ENCODE measurements at places on chromosomes 4 and X.
A peak's percentile ranks its signal among the peaks of the same experiment; 100 is the strongest.

GRCh38 chrX:138704101-138704500, 7.4 kb downstream of the FGF13 start:
- DNase-seq: no peak

DNA sequence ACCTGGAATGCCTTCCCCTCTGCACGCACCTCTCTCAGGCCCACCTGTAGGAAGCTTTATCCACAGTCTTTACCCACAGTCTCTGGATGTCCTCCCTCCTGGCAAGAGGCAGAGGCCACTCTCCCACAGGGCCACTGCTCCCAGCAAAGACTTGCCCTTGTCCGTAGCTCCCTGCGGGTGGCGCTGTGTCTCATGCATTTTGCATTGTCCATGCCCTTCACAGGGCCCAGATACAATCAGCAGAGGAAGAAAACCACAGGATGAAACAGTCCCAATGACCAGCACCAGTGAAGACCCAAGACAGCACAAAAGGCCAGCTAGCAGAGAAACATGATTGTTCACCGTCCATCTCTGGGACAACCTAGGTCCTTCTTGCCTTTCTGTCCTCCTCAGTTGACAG, 2.1 kb upstream of the NSG1 start:
- no peak for DNase-seq

GRCh38 chr4:40763228-40763716, 13.5 kb downstream of the NSUN7 start:
- no peak for DNase-seq

DNA sequence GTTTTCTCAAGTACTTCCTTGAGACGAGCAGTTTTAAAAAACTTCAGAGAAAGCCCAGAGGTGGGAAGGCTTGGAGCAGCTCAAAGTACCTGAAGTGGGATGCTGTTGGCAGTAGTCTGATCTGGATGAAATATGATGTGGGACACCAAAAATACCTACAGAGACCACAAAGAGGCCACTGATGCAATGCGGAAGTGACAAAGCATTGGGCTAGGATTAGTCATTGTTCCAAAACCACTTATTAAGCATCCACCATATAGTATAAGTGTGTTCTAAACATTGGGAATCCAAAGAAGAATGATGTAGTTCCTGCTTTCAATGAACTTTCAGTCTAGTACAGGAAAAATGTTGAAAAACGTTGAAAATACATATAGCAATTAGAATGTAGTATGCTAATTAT, 386.1 kb upstream of the CNKSR2 start:
- DNase-seq: no peak

- DNase-seq: no peak
Observed at GRCh38 chr4:147780137-147780777, 48.4 kb downstream of the ARHGAP10 start.

DNA sequence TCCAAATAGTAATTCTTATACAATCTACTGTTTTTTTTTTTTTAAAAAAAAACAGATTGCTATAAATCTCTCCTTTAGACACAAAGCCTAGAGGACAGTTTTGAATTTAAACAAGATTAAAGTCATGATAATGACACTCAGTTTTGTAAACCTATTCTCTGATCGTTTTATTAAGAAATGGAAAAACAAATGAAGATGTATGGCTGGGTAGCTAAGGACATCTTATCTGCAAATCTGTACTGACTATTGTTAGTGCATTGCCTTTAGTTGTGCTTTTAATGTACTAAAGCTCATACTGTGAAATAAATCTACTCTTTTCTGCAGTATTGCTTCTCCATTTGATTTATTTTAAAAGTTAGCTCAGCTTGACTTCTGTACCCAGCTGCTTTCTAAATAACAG, 155.0 kb downstream of the UNC5C start:
- no peak for DNase-seq

DNA sequence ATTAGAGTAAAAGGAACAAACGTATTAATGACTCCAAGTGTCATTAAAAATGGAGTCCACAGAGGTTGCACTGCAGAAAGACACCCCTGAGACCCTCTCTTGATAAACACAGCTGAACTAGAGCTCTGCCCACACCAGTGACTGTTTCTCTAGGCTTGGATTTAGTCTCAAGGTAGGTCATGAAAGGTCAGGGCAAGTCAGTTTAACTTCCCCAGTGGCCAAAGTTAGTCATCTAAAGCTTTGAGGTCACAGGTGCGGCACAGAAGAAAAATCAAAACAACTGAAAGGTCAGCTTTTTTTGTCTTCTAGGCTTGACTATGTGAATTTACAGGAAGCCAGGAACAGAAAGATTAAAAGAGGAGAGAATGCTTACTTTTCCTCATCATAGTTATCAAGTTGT, 749.6 kb downstream of the RAB28 start:
- no peak for DNase-seq

DNA sequence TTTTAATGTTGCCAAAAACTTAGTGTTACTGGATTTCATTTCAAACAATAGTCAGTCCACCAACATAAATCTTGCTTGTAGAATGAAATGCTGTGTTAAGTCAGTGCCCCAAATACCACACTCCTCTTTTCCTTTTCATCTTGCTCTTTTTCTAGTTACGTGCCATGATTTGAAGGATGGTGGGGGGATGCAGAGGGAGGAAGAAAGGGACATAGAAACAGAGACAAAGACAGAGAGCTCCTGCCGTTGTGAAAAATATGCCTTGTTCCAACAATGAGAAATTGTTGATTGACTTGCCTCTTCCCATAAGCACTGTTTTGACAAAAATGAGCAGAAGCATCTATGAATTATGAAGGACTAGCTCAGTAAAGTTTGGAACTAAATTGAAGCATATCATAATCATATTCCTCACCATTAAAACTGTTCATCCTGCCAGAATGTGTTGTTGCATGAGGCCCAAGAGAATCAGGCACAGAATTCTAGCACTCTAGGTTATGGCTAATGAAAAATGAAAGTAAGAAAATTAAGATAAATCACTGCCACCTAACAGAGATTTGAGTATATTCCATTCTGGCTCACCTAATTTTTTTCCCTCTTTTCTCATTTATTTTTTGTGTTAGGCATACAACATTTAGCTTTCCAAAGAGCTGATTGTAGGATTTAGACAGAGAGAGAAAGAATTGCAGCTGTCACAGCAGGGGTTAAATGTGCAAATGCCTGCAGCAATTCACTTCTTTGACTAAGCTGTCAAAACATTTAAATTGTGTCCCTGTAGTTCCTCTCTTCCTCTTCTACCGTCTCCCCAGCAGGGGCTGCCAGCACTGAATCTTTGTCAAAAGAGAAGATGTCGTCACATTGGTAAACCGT, 111.6 kb upstream of the PTPN13 start:
- peak; percentile 59 for DNase-seq

GRCh38 chr4:139501527-139501926, 47.6 kb downstream of the RAB33B start:
- no peak for DNase-seq

DNA sequence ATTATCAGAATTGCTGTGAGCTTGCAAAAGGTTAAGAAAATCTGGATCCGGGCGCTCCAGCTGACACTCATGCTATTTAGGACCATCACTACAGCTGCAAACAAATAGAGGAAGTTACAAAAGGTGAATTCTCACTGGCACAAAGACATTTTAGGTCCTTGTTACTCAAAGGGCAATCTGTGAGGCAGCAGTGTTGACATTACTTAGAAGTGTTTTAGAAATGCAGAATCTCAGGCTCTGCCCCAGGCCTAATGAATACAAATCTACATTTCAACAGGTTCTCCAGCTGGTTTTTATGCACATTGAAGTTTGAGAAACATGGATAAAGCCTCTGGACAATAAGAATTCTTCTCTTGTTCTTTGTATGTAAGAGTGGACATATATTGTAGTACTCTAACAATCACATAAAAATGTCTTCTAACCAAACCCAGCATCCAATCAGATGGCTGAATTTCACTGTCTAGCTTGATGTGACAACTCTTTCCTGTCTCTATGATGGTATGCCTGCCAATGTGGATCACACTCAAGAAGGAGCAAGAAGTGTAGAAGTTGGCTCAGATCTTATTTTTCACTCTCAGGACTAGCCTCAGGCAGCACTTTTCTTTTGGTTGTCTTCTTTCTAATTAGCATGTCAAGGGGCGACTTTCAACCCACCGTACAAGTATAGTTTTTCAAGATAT, 18.8 kb downstream of the SLC7A11 start:
- no peak for DNase-seq

- DNase-seq: no peak
Observed at GRCh38 chr4:60726779-60727178, 473.3 kb upstream of the ADGRL3 start.

DNA sequence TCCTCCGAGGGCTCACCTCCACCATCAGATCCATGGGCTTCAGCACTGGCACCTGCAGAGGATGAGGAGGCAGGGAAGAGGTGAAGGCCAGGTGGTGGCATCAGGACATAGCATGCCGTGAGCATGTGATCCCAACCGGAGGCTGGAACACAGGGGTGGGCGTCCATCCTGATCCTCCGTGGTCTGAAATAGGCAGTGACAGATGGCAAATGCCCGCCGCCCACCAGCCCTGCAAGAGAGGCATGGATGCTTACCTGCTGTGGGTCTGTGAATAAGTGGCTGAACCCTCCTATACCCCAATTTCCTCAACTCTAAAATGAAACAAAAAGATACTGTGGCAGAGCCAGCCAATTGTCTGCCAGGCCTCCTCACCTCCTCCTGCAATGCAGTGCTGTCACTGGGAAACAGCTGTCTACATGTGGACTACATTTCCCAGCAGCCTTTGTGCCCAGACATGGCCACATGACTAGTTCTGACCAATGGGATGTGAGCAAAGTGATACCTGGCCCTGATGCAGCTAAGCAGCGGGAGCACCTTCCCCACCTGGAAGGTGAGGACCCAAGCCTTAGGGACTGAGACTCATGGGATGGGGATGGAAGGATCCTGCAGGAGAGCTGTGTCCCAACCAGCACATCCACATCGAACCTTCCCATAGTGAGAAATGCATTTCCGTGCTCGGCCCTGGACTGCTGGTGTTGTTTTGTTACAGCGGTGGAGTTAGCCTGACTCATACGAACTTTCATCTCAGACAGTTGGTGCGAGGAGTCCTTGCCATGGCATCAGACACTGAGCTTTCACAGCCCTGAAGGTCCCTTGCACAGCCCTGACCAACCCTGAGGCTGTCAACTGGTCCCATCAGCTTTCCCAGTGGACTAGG, 99.5 kb downstream of the PPP2R2C start:
- peak; percentile 20 for DNase-seq

- no peak for DNase-seq
Observed at GRCh38 chrX:105753411-105753810, 68.9 kb upstream of the NRK start.

DNA sequence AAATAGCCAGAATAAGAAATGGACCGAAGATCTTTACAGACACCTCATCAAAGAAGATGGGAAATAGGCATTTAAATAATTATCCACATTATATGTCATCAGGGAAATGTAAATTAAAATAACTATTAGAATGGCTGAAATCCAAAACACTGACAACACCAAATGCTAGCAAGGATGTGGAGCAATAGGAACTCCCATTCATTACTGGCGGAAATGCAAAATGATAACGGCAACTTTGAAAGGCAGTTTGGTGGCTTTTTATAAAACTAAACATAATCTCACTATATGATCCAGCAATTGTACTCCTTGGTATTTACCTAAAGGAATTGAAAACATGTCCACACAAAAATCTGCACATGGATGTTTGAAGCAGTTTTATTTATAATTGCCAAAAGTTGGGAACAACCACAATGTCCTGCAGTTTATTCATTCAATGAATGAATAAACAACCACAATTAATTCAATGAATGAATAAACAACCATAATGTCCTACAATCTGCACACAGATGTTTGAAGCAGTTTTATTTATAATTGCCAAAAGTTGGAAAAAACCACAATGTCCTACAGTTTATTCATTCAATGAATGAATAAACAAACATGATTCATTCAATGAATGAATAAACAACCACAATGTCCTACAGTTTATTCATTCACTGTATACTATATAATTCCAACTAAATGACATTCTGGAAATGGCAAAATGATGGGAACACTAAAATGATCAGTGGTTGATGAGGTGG, 117.6 kb upstream of the PCDH18 start:
- DNase-seq: no peak

DNA sequence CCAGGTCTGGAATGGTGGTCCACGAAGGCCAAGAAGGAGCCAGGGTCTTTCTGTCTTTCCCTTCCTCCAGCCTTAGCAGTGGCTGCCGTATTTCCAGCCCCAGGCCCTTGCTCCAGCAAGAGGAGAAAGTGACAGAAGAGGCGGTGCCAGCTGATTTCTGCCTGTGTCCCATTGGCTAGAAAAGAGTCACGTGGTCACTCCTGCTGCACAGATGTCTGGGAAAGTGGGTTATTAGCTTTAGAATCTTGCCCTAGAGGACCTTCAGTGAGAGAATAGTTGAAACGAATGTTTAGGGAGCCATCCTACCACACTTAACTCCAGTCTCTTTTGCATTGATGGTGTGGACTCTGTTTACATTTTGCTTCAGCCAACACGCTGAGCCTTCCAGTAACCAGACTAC, 99.3 kb upstream of the BCOR start:
- no peak for DNase-seq

GRCh38 chr4:31272331-31273061, 552.3 kb downstream of the PCDH7 start:
- DNase-seq: no peak

DNA sequence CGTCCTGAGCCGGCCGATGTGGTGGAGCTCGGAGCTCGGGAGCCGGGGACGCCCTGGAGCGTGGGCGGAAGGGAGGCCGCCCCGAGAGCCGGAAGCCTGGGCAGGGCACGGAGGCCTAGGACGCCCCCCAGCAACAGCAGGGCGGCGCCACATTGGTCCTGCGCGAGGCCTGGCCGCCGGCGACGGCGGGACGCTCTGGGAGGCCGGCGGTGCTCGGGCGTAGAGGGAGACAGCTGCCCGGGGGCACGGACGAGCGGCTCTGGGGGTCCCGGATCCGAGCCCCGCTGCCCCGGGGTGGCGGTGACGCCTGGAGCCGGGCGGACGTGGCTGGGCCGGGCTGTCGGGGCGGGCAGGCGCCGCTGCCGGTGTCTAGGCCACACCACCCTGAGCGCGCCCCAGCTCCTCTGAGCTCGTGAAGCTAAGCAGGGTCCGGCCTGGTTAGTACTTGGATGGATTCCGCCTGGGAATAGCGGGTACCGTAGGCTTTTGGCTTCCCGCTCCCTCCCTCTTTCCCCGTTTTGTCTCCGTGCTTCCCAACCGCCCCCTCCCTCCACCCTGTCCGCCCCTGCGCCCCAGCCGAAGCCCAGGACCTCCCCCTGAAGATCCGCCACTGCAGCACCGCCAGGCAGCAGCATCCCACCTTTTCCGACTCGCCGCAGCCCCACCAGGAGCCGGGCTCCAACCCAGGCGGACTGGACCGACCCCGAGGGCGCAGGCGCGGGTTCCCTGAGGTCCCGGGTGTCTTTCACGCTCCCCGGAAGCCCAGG, 12.1 kb downstream of the FRG2 start:
- no peak for DNase-seq

DNA sequence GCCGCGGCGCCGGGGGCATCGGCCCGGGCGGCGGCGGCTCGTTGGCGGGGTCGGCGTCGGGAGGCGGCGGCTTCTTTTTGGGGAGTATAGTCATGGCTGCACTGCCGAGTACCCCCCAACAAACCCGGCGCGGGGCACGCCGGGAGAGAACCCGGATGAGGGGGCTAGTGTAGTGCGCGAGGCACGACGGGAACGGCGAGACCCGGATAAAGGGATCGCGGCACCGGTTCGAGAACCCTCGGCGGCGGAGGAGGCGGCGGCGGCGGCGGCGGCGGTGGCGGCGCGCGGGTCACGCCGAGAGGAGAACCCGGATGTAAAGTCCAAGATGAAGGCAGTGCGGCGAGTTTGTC, at the start of gene OTUD5:
Gene OTUD5, minus strand, starts transcription at position 131 of the 350 bp plus-strand sequence. Its CDS starts 37 bp downstream, at position 94.
- DNase-seq: peak; percentile 88
